ENCODE measurements at places on chromosomes 12 and 14.

DNA sequence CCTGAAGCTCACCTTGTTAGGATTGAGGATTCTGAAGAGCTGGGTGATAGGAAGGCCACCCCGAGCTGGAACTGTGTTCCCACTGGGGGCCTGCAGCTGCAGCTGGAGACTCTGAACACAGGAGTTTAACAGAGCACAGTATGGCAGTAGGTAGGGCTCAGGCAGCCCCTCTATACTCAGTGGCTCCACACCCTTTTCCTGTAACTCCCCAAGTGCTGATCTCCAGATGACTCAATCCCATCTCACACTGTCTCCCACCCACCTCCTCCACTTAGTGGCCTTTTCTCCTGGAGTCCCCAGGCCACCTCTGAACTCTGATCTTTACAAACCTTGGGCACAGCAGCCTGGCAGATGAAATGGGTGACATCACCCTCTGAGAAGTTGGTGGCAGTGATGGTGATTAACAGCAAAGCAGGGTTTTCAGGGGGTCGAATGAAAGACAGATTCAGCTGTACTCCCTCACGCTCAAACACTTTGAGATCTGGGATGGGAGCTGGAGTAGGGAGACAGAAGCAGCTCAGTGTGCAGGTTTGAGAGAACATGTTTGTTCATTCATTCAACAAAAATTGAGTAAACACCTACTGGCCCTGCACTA lies 4.0 kb downstream of the THTPA start:
- DNase-seq: no peak

DNA sequence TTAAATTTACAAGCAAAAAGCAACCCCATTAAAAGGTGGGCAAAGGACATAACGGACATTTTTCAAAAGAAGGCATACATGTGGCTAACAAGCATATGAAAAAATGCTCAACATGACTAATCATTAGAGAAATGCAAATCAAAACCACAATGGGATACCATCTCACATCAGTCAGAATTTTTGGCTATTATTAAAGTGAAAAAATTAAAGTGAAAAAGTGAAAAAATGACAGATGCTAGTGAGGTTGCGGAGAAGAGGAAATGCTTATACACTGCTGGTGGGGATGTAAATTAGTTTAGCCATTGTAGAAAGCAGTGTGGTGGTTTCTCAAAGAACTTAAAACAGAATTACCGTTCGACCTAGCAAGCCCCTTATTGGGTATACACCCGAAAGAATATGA lies 7.9 kb downstream of the OTOGL start:
- no peak for DNase-seq

DNA sequence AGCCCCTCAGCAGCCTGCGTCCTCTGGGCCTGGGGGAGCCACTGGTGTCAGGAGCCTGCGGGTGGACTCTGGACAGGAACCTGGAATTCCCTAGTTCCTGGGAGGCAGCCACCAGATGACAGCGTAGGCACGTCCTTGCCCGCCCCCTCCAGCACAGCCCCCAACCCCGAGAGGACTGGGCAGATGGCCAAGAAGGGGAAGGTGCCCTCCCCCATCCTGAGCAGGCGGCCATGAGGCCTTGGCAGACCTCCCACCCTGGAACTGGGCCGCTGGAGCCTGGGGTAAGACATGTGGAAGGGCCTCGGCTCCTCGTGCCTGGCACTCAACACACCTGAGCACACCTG lies 60.4 kb upstream of the FBRSL1 start:
- no peak for DNase-seq

- no peak for DNase-seq
Observed at GRCh38 chr14:103543721-103544387, 14.9 kb downstream of the TRMT61A start.

DNA sequence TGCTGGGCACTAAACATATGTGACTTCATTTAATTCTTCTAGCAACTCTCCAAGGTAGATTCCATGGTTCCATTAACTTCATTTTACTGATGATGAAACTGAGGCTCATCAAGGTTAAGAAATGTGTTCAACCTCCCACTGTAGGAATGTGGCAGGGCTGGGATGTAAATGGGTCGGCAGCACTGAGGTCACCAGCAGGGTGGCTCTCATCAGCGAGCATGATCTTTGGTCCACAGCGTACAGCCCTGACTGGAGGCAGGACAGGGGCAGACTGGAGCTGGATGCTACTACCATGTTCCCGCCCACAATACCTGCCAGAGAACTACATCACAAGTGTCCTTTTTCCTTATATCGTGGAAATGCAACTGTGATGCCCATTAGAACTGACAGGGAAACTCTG lies 4.6 kb downstream of the APPL2 start:
- no peak for DNase-seq

Measured in MG63 (cell line).